ENCODE measurements at places on chromosomes 7 and 10.

DNA sequence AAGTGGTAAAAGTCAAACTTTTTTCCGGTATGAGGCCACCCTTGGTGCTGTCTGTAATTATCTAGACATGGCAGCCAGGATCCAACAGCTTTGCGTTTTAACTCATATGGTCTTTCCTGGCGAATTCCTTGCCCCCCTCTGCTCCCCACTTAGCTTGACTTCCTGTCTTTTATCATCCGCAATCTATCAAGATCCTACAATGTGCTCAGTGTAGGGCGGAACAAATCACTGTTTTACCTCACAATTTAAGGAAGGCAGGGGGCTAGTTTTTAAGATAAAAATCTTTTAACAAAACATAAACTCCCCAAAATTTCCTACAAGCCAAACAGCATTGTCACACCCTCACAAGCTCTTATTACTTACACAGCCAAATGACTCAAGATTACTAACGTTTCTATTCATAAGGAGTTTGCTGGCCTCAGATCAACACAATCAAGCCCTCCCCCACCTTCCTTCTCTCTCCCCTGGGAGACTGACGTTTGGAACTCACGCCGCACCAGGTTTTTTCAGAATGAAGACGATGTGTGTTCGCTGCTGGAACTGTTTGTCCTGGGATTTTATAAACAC lies 1.3 kb upstream of the CDK14 start:
- DNase-seq = peak; percentile 69

DNA sequence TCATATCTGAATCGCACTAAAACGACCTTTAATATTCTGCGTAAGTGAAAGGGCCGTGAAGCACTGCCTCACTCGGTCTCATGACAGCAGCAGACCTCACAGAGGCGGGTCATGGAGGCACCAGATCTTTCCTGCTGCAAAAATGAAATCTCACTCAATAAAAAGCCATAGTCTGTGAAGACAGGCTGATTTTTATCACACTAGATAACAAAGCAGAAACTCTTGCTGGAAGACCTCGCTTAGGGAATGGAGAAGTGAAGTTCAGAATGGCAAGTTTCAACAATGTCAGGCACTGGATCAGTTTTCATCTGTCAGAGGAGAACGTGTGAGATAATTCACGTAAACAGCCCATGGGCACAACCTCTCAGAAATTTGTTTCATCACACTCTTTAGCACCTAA lies 8.0 kb downstream of the SEPHS1 start:
- DNase-seq = no peak

GRCh38 chr10:31999836-32000235 lies 56.4 kb downstream of the KIF5B start:
- DNase-seq = no peak

DNA sequence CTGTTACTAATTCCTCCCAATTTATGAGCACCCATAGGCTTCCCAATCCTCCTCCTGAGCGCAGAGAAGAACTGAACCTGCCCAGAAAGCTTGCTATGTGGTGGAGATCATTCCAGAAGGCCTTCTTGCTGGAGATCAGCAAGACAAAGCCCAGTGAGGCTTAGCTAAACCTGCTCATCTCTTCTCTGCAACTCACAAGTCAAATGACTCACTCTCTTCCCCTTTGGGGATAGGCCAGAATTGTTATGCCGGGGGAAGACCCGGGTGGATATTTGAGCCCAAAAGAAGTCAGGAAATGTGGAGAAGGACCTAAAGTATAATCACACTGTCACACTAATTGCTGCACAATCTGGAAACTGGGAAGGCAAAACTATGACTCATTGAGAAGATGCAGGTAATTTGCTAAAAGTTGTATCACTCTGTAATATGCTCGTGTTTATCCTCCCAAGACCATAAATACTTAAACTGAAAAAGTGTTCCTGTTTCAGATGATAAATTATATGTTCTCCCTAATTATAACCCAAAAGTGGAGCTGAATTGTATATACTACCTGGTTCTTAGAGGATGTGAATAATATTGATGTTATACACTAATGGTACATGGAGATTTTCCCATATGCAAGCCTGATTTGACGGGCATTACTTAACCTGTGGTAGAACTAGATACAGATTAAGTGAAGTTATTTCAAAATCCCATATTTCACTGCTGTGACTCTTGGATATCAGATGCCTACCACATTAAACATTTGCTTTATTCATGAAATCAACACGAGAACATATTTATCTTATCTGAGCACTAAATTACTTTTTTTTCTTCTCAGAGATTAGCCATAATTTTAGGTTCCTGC lies 6.4 kb downstream of the NEBL start:
- no peak for DNase-seq

DNA sequence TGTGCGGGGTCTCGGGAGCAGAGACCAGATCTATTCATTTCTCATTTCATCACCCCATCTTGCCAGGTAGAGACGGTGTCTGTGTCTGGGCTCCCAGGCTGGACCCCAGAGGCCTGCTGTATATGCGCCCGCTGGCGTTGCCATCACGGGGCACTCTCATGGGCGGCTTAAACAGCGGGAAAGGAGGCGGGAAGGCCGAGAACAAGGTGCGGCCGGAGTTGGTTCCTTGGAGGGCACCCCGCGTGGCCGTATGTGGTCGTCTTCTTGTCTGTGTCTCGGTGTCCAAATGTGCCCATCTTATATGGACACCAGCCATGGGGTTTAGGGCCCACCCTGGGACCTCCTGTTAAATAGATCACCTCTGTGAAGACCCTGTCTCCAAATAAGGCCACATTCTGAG lies 2.1 kb upstream of the CFAP46 start:
- no peak for DNase-seq

DNA sequence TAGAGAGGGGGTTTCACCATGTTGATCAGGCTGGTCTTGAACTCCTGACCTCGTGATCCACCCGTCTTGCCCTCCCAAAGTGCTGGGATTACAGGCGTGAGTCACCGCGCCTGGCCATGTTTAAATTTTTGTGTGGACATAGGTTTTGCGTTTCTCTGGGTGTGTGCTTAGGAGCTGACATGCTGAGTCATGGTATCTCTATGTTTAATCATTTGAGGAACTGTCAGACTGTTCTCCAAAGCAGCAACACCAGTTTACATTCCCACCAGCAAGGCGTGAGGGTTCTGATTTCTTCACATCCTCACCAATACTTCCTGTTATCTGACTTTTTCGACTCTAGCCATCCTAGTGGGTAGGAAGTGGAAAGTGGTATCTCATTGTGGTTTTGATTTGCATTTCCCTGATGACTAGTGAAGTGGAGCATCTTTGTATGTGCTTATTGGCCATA lies 153.7 kb downstream of the DNAJB6 start:
- peak; percentile 64 for DNase-seq

- no peak for DNase-seq
Observed at GRCh38 chr7:80922253-80923049, 3.6 kb upstream of the SEMA3C start.

GRCh38 chr7:2926120-2926895 lies 82.2 kb upstream of the GNA12 start:
- no peak for DNase-seq

GRCh38 chr7:94741179-94741578 lies 85.2 kb upstream of the SGCE start:
- DNase-seq = no peak

DNA sequence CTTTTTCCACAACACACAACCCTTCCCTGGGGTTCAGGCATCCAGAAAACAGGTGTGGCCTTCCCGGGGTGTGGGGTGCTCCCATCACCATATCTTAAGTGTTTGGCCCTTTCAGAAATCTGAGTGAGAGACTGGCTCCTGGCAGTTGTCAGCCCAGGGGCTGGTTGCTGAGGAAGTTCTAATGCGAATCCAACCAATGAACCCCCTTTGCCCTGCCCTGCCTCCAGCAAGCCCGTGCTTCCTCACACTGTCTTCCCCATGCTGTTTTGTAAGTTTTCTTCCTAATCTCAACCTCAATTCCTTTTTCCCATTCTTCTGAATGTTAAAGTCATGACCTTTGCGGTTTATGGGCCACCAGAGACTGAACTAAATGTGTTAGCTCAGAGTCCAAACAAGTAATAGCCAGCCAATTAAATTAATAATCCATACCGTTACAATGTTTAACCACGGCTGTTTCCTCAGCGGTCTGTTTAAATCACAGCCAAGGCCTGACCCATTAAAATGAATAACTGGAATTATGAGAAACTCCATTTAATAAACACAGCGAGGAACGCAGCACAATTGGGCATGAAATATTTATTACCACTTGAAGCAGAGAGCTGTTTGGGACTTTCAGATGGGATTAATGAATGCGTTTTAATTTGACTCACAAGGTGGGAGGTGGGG lies 90.9 kb upstream of the TCF7L2 start:
- DNase-seq = no peak

- DNase-seq = no peak
Observed at GRCh38 chr7:91551377-91552175, 287.3 kb downstream of the FZD1 start.

GRCh38 chr7:92020636-92021035 lies 80.0 kb downstream of the AKAP9 start:
- DNase-seq = no peak

- no peak for DNase-seq
Observed at GRCh38 chr10:84356928-84357327, 28.5 kb downstream of the CCSER2 start.

DNA sequence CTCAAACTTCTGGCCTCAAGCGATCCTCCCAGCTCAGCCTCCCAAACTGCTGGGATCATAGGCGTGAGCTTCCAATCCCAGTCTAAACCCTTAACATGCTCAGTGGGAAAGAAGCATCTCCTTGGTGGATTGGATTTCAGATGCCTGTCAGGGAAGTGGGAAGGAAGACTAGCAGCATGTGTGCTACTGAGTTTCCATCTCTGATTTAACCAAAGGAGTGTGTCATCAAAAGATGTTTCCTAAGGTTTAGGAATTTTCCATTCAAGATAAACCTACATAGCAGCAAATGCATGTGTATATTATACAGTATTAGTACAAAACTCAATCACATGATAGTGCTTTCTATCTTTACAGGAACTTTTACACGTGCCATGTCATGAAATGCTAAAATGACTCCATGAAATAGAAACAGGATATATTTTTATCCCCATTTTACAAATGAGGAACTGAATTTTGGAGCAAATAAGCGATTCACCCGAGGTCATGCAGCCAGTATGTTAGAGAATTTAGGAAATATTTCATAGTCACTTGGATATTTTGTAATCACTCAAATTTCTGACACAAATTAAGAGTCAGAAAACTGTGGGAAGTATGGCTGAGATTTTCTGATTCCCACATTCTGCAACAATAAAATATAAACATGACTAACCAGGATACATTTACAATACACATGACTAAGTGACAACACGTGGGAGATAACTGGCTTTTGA lies 11.4 kb upstream of the TMEM26 start:
- DNase-seq = no peak

DNA sequence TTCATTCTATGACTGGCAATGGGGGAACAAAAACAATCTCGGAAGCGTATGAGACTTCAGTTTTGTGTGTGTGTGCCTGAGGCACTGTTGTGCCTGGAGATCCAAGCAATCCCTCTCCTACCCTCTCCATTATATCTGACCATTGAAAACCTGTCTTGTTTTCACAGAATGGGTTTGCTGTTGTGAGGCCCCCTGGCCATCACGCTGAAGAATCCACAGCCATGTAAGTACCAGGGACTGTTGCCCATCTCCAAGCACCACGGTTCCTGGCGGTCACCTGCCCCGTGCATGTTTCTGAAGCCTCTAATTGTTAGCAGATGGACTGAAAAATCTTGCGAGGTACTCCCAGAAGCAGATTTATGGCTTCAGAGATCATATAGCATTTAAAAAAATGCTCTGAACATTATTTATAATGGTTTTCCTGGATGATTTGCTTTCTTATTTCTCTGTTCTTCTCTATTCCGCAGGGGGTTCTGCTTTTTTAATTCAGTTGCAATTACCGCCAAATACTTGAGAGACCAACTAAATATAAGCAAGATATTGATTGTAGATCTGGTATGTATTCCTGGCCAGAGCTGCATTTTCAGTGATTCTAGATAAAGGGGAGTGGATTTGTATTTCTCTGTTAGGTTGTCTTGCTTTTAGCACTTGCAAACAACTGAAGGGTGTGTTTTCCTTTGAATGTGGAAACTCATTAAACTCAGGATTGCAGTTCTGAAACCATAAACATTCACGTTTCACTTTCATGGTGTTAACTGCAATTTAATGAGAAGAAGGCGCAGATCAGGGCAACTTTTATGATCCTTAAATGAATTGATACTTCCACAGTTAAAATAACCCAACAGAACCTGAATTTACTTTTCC lies 288.2 kb downstream of the TWIST1 start:
- DNase-seq = no peak

DNA sequence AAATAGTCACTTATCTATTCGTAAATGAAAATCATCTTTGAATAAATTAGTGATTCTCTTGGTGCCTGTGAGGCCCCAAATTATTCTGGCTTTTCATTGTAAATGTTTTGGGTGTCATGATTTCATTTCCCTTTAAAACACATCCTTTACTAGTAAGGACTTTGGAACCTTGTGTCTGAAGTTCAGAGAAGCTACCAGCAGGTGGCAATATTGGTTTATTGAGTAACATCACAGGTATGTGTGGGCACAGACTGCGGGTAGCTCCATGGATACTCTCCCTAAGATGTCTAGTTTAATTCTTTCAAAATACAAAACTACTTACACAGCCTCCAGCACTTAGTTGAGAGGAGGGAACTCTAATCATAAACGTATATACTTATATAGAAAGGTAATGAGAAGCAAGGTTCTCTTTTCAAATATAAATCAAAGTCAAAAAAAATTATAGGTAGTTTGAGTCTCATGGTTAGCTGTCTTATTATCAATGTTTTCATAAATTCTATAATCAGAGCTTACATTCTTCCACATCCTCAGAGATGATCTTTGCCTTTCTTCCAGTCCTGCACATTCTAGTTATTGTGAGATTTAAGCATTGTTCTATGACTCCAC lies 449.6 kb downstream of the GRM8 start:
- DNase-seq = peak; percentile 23

DNA sequence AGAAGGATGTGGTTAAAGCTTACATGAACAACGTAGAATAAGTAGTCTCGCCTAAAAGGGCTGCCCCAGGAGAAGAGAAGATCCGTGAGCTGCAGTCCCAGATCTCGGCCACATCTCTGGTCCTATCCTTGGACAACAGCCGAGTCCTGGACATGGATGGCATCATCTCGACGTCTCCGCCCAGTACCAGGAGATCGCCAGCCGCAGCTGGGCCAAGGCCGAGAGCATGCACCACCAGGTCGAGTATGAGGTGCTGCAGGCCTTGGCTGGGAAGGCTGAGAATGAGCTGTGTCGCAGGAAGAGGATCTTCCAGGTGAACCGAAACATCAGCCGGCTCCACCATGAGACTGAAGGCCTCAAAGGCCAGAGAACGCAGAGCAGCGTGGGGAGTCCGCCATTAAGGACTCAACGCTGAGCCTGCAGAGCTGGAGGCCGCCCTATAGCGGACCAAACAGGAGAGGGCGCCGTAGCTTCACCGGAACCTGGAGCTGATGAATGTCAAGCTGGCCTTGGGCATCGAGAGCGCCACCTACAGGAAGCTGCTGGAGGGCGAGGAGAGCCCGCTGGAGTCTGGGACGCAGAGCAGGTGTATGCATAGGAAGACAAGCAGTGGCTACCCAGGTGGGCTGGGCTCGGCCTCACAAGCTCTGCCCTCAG lies 22.2 kb downstream of the LIPK start:
- peak; percentile 55 for DNase-seq

DNA sequence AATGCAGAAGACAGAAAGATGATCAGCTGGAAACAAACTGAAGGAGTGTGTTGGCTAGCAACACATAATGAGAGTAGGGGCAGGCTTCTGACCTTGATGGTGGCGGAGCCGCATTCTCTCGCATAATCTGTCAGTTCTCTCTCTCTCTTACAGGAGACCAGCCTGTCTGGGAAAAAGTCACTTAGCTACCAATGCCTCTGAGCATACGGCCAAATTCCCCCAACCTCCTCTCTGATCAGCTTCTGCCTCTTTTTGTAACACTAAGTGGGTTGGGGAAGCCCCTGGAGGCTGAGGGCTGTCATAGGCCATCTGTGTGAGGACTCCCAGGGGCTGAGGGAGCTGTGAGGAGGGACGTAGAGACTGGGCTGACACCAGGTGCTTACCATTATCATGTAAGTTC lies 104.6 kb downstream of the HIPK2 start:
- DNase-seq = no peak
